Smooth muscle cell of bladder (primary cell): ENCODE measurements at places on chromosomes 5 and 9. TPM values are rescaled to one million over a fixed set of nuclear protein-coding genes. Genes with fewer than 3 reads are reported as not detected.

SLIT3 gene
- total RNA-seq = 4.6 and 18.5 TPM in 2 replicates

PDE6A gene
- total RNA-seq = under 0.01 TPM in 1 of 2 replicates, not detected in the other

SLC2A6 gene
- total RNA-seq = 12.9 and 14.1 TPM in 2 replicates

KLF9 gene
- 85.1 and 102 TPM in 2 replicates for total RNA-seq

OLFML2A gene
- 3.1 and 6.5 TPM in 2 replicates for total RNA-seq

TARS1 gene
- total RNA-seq = 279 and 323 TPM in 2 replicates

MOB3B gene
- total RNA-seq = 0.14 and 0.18 TPM in 2 replicates

NRG2 gene
- 0.18 and 0.28 TPM in 2 replicates for total RNA-seq

PTGES gene
- total RNA-seq = 92.9 and 108 TPM in 2 replicates

OBP2B gene
- total RNA-seq = not detected in 2 replicates

MYMK gene
- total RNA-seq = not detected in 2 replicates

RAPGEF6 gene
- total RNA-seq = 11.5 and 34.5 TPM in 2 replicates

DNAH5 gene
- 0.09 and 2.3 TPM in 2 replicates for total RNA-seq

IL13 gene
- not detected in 2 replicates for total RNA-seq

PCDHGA4 gene
- 3.3 and 4.5 TPM in 2 replicates for total RNA-seq

BSPRY gene
- not detected in 2 replicates for total RNA-seq

FST gene
- 68.3 and 70.4 TPM in 2 replicates for total RNA-seq

ABLIM3 gene
- 7.7 and 9.2 TPM in 2 replicates for total RNA-seq

TRIM14 gene
- 1.8 and 2.6 TPM in 2 replicates for total RNA-seq

OR1J2 gene
- 0.14 TPM in 1 of 2 replicates, not detected in the other for total RNA-seq

FAT2 gene
- under 0.01 TPM in 2 replicates for total RNA-seq

ACOT12 gene
- 0.74 and 2.1 TPM in 2 replicates for total RNA-seq

IRGM gene
- total RNA-seq = under 0.01 TPM in 1 of 2 replicates, not detected in the other

TLX3 gene
- total RNA-seq = not detected in 2 replicates

NPM1 gene
- 1,458 and 1,569 TPM in 2 replicates for total RNA-seq

PCDHB15 gene
- 0.46 and 0.71 TPM in 2 replicates for total RNA-seq

FAXDC2 gene
- total RNA-seq = 5.1 and 6.0 TPM in 2 replicates

SPATA9 gene
- total RNA-seq = 0.18 and 0.71 TPM in 2 replicates

ADAMTS12 gene
- 29.9 and 34.2 TPM in 2 replicates for total RNA-seq

VCAN gene
- 452 and 607 TPM in 2 replicates for total RNA-seq

GLRA1 gene
- total RNA-seq = not detected in 2 replicates

RNF183 gene
- not detected in 2 replicates for total RNA-seq

SLC4A9 gene
- total RNA-seq = not detected in 2 replicates

PCDHGA10 gene
- total RNA-seq = 4.3 and 5.4 TPM in 2 replicates

PCDHGA12 gene
- 9.1 and 11.7 TPM in 2 replicates for total RNA-seq

PDLIM4 gene
- 27.7 and 53.3 TPM in 2 replicates for total RNA-seq

ZBED3 gene
- 0.28 and 0.57 TPM in 2 replicates for total RNA-seq

RGP1 gene
- total RNA-seq = 10.2 and 11.6 TPM in 2 replicates

WNT8A gene
- total RNA-seq = not detected in 2 replicates

NHP2 gene
- total RNA-seq = 91.4 and 95.0 TPM in 2 replicates

GPRIN1 gene
- total RNA-seq = 1.1 and 1.3 TPM in 2 replicates
